Hippocampal formation (tissue), 2 donors: ENCODE measurements at places on chromosomes 13 and 19.

- DNase-seq = no peak
These were observed 95.7 kb upstream of the CLDN10 start for GRCh38 chr13:95456815-95457214.

DNA sequence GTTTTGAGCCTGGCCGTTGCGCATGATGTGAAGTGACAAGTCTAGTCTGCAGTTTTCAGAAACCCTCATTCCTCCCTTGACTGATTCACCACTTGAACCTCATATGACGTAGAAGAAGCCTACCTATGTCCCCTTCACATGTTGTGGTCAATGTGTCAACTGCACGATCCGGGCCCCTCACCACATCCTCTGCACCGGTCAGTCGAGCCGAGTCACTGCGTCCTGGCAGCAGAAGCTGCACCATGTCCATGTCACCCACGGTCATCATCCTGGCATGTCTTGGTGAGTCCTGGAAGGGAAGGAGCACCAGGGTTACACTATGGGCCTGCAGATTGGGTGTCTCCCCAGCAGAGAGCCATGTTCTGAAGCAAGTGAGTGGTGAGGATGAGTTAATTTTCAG is at the start of gene KIR2DL4:
KIR2DL4 (plus strand) TSS at position 201 of the 400 bp plus-strand sequence; CDS start at position 243, 42 bp downstream.
- DNase-seq = no peak

DNA sequence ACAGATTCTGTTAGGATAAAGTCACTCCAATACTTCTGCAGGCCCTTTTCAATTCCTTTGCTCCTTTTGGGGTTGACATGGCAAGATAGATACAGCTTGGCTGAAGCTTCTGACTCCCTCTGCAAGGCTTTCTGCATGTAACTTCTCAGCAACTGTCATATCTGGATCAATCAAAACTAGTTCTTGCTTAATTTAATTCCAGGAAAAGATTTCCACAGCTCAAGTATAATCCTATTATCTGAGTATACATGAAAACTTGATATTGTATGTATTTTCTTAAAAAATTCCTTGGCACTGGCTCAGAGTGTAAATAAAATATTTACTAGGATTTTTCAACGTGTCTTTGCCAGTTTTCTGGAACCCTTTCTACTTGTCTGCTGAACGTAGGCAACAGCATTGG is 109.6 kb downstream of the STARD13 start:
- DNase-seq = no peak

DNA sequence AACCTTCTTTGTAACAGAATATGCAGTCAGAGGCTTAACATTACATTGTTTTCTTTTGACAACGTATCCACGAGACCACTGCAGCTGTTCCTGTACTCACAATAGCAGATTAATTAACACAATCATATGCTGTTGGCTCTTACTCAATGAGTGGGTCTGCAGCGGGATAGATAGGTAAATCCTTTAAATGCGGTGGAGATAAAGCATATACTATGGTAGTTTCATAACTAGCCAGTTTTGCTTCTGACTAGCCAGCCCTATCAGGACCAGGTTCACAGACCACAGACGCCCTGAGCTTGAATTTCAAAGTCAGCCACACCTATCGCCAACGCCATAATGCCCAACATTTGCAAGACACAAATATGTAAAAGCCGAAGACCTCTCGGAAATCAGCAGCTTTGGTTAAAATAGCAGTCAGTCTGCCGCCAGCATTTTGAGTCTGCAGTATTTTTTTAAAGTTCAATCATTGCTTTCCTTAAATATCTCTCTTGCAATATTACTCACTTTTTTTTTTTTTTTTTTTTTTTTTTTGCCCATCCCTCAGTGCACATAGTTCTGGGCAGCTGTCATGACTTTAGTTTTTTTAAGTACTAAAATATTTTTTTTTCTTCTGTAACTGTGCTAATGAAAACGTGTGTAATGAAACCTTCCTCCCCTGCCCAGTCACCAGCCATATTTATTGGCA is 120.5 kb downstream of the ZNF536 start:
- DNase-seq = no peak

DNA sequence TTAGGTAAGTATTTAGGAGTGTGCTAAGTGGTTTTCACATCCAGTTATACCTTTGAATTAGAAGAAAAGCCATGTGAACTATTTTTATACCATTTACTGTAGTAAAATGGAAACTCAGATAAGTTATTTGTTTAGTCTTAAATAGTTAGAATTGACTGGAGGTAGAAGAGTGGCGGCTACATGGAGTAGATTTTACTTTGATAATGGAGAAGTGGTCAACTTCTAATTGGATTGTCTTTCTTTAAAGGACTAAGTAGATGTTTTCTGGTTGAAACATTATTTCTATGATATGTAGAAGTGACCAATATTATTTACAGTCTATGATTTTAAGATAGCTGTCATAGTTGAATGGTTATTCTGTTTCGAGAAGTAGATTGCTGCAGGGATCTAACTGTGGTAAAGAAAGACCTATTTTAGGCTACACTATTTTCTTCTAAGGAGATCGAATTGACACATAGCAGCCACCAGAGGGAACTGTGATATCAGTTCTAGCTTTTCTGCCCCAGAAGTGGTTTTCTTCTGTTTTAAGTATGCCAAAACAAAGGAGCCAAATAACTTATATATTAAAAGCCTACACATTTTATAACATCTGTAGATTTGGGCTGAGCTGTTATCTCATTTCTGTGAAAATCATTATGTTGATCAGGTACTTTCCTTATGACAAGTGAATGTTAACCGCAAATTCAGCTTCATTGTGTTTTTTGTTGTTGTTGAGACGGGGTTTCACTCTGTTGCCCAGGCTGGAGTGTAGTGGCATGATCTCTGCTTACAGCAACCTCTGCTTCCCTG is 26.1 kb downstream of the ZMYM2 start:
- no peak for DNase-seq

DNA sequence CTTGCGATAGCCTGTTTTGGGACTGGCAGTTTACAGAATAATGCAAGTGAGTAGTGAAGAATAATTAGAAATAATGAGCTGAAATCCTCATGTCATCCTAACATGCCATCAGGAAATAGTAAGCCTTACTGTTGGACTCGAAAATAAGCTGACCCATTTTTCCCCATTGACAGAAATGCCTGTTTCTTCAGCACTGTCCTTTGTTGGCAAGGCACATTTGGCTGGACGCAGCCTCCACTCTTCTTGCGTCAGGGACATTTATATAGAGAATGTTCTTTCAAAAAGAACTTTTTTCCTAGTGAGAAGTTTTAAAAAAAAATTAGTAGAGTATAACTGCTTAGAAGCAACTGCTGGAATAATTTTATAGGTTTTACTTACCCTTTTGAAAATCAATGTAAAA is 47.1 kb downstream of the ARHGAP35 start:
- no peak for DNase-seq

- no peak for DNase-seq
These were observed 2.7 kb downstream of the ALDH16A1 start for GRCh38 chr19:49455773-49456172.

DNA sequence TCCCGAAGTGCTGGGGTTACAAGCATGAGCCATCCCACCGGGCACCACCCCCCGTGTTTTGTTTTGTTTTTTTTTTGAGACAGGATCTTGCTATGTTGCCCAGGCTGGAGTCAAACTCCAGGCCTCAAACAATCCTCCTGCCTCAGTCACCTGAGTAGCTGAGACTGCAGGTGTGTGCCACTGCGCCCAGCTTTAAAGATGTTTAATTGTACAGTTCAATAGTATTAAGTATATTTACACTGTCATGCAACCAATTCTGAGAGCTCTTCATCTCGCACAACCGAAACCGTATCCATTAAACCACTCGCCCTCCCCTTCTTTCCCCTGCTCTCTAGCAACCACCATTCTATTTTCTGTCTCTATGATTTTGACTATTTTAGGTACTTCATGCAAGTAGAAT is 15.6 kb downstream of the NUCB1 start:
- no peak for DNase-seq

DNA sequence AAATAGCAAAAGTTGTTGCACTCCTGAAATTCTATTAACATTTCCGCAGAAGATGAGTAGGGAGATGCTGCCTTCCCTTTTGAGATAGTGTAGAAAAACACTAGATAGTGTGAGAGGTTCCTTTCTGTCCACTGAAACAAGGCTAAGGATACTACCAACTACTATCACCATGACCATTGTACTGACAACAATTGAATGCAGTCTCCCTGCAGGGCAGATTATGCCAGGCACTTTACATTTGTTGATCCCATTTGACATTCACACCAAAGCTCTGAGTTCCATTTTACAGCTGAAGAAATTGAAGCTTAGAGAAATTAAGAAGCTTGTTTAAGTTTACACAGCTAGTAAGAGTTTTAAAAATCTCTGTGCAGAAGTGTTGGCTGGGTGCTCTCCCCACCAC is 55.0 kb downstream of the CYSLTR2 start:
- DNase-seq = no peak

- DNase-seq = no peak
These were observed 28.7 kb upstream of the KCTD15 start for GRCh38 chr19:33767898-33768413.

- DNase-seq = no peak
These were observed 64.5 kb upstream of the SCEL start for GRCh38 chr13:77470986-77471385.

- DNase-seq = no peak
These were observed 237.6 kb downstream of the DNAJC15 start for GRCh38 chr13:43260999-43261398.

DNA sequence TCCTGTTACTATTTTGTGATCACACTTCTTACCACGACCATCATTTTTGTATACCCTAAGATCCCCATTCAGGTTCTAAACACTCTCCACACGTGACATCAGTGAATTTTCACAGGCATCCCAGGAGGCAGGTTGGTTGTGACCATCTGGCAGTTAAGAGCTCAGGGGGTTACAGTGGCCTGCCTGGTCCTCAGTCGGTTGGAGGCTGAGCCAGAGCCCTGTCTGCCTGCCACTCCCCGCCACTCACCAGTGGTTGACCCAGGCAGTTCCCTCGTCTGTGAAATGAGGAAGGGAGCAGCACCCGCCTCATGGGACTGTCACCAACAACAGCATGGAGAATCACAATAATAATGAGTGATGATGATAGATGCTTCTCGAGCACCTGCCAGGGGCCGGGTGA is 36.4 kb upstream of the EHD2 start:
- no peak for DNase-seq

- DNase-seq = peak; percentile 55
These were observed 57.3 kb downstream of the CEBPG start for GRCh38 chr19:33430674-33431277.

DNA sequence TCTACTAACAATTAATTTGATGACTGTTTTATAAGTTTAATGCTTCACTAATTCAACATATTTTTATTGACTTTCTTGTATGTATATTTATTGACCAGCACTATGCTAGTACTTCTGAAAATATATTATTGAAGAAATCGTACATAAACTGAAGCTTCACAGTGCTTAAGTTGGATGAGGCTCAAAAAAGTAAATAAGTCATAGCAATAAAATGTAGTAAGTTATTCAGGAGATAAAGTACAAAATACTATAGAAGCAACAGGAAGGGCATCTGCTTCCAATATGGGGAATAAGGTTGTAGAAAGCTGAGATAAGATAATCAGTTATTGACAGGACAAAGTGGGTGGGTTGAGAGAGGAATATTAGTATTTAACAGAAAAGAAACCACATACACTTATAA is 944.9 kb upstream of the MIR17HG start:
- DNase-seq = no peak

- DNase-seq = no peak
These were observed 1096.6 kb downstream of the PCDH17 start for GRCh38 chr13:58728126-58728525.

- no peak for DNase-seq
These were observed 5.7 kb upstream of the MRPS31 start for GRCh38 chr13:40776681-40777165.

DNA sequence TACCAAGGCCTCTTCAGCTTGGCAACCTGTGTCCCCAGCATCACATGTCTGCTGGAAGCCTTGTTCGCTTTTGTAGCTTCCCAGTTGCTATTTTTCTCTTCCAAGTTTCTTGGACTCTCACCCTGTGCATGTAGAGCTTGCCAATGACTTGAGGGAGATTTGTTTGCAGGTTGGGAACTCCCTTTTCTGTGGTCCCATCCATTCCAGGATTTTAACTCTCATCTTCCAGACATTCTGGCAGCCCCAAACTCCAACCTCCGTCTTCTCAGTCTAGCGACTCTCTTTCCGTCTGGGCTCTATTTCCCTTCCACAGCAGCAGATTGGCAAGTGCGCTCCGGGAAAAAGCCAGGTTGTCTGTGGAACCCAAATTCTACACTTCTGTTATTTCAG is 9.0 kb downstream of the PLAUR start:
- DNase-seq = no peak

DNA sequence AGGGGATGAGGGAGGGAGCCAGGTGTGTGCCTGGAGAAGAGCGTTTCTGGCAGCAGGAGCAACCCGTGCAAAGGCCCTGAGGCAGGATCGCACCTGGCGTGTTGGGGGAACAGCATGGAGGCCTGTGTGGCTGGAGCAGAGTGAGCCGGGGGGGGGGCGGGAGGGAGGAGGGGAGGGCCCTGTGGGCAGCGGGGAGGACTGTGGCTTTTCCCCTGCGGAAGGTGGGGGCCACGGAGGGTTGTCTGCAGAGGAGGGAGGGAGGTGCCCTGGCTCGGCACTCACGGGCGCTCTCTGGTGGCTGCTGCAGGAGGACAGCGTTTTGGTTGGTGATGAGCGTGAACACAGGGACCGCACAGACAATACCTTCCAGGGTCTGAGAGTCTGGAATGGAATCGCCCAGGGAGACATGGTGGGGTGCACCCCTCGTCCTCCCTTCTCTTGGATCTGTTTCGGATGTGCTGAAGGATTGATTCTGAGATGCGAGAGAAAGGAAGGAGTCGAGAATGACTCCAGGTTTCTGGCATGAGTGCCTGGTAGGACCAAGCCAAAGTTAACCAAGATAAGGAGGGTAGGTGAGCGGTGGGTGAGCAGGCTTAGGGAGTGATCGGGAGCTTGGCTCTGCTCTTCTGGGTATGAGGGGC is 6.5 kb downstream of the RAB11B start:
- DNase-seq = peak; percentile 64

DNA sequence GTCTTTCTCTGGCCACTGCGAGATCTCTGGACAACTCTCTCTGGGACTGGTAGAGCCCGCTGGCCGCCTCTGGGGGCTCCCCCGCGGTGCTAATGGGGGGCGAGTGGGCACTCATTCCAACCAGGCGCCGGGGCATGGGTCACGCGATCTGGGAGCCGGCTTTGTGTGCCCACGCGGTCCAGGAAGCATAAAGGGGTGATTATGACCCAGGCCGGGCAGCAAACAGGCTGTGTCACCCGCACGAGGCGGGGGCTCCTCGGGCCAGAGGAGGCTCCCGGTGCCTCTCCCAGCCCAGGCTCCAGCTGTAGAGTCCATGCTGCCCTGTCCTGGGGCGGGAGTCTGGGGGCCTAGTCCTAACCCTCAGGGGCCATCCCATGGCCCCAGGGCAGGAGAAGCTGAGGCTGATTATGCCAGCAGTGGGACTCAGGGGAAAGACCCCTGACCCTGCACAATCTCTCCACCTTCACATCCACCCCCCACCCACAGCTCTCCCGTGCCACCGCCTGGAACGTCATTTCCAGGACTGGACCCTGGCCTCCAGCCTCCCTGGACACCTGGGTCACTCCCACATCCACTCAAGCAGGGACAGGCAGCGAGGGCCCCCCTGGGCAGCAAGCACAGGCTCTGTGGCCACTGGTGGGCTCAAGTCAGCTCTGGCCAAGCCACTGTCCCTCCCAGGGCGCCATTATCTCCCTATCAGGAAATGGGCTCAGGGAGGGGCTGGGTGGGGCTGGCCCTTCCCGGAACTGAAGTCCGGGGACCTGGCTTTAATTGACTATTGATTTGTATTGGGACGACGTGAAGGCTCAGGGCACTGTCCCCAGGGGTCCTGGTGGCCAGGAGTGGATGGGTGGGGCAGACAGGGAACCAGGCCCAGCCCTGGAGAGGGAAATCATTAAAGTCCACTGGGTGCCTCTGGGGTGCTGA is 50.0 kb downstream of the PTPRS start:
- peak; percentile 72 for DNase-seq

- no peak for DNase-seq
These were observed 7.2 kb downstream of the DAPK3 start for GRCh38 chr19:3963458-3964255.
